ENCODE measurements at places on chromosomes 5 and 9. TPM values are rescaled to one million over a fixed set of nuclear protein-coding genes. Genes with fewer than 3 reads are reported as not detected.

The CDX1 gene
- under 0.01 TPM for total RNA-seq

- no peak for DNase-seq
Measured at GRCh38 chr5:124126504-124127217, 614.7 kb downstream of the CSNK1G3 start.

The PNPLA7 gene
- total RNA-seq: 0.64 TPM

DNA sequence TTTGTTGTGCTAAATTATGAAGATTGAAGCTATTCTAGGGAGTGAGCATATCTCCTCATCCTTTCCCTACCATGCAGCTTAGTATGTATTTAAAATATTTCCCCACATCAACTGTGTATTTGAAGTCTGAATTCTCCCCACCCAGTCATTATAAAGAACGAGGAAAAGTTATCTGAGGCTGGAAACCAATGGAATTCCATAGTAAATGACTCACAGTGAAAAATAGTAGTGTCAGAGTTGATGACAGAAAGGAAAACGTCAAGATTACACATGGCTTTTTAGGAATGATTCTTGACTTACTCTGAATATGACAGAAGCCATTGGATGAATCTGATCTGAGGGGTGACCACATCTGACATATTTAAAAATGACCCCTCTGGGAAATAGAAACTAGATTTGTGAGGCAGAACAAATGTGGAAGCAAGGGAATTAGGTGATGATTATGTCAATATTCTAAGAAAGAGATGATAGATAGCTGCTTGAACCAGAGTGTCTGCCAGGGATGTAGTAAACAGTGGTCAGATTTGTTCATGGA is 1768.9 kb upstream of the CDH9 start:
- peak; percentile 17 for DNase-seq

DNA sequence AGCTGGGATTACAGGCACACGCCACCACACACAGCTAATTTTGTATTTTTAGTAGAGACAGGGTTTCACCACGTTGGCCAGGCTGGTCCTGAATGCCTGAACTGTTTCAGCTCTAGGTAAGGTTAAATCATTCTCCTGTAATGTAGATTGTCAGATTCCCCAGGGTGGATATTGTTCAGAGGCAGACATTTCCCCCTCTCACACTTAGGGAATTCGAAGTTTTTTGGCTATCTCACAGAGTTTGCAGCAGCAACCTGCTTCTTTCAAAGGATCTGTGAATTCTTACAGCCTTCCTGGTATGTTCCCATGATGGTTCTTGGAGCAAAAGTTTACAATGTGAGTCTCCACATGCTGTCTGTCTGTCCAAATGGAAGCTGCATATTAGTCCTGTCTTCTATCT is 15.6 kb upstream of the DIRAS2 start:
- DNase-seq: no peak

GRCh38 chr5:81189875-81190498 is 43.1 kb upstream of the CKMT2 start:
- peak; percentile 38 for DNase-seq

DNA sequence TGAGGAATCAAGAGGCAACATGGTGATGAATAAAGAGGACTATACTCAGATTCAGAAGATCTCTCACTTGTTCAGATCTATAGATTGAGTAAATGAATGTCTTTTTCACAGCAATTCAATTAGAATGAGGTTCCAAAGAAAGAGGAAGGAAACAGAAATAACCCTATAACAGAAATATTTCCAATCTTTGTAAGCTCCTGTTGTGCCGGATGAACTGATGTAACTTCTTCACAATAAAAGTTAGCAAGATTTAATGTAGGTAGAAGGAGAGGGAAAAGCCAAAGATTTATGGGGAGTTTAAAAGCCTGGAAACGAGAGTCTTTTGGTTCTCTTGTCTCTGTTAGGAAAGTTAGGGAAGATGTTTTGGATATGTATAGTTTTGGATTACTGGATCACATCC is 92.1 kb downstream of the PBX3 start:
- DNase-seq: no peak

Data from fibroblast of villous mesenchyme (primary cell).